ENCODE measurements at places on chromosomes 12 and 14.

DNA sequence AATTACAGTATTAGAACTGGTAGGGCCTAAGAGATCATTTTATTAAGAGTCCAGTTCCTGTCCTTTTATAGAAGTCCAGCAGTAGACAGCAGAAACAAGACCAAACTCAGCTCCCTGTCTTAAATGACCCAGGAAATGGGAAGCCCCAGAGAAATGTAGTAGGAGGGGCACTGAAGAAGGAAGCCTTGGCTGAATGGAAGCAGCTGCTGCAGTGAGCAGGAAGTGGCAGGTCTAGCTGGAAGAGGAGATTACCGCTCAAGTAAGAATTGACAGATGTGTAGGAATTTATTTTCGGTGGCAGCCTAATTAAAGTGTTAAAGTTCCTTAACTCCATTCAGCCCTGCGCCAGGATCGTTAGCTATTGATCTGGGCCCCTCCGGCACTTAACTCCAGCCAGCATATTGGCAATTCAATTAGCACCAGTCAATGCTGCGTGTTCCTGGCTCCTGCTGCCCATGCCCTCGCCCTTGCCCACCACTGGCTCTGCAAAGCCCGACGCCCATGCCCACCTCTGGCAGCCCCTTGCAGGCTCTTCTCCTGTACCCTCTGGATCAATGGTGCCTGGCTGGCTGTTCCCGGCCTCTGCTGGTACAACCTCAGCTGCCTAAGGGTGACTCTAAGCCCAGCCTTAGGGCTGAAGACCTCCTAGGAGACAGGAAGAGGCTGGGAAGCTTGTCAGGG lies 21.1 kb downstream of the ZFHX2 start:
- no peak for DNase-seq

GRCh38 chr12:77943466-77943865 lies 112.8 kb downstream of the NAV3 start:
- DNase-seq = no peak

DNA sequence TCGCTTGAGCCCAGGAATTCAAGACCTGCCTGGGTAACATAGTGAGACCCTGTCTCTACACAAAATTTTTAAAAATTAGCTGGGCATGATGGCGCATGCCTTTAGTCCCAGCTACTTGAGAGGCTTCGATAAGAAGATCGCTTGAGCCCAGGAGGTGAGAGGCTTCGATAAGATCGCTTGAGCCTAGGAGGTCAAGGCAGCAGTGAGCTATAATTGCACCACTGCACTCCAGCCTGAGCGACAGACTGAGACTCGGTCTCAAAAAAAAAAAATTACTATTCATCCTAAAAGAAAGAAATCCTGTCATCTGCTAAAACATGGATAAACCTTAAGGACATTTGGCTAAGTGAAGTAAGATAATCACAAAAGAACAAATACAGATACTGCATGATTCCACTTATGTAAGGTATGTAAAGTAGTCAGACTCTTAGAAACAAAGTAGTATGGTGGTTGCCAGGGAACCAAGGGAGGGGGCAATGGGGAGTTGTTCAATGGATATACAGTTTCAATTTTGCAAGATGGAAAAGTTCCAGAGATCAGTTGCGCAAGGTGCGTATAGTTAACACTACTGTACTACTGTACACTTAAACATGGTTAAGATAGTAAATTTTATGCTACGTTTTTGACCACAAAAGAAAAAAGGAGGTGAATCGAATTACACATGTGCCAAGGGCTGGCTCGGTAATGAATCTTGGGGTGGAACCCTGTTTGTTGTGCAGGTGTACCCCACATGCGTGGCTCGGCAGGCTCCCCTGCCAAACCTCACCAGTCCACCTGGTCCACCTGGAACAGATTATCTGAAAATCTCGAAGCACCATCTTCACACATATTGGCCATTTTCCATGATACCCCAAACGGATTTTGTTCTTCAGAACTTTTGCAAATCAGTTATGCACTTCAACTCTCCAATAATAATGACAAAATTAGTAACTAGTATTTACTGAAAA lies 18.3 kb upstream of the ATP2A2 start:
- DNase-seq = no peak

GRCh38 chr14:72947366-72948160 lies 21.3 kb downstream of the DCAF4 start:
- no peak for DNase-seq

GRCh38 chr12:120403869-120404268 lies 34.0 kb upstream of the COX6A1 start:
- no peak for DNase-seq

GRCh38 chr12:6867413-6868210 lies at the start of gene TPI1:
Gene TPI1, plus strand, starts transcription at chr12:6867531. Its CDS starts 36 bp downstream, at chr12:6867567.
- peak; percentile 78 for DNase-seq

DNA sequence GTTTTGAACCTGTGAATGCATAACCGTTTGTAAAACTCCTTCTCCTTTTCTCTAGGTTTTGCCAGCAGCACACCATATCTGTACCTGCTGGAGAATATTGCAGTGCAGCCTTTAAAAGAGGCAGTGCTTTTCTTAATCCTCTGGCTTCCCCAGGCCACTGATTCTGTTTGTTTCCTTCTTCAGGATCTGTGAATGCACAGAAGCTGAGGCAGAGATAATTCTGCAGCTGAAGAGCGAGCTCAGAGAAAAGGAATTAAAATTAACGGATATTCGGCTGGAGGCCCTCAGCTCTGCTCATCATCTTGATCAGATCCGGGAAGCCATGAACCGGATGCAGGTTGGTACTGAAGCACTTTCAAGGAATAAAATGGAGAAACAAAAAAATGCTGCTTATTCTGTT lies 348.7 kb downstream of the NAV3 start:
- no peak for DNase-seq

DNA sequence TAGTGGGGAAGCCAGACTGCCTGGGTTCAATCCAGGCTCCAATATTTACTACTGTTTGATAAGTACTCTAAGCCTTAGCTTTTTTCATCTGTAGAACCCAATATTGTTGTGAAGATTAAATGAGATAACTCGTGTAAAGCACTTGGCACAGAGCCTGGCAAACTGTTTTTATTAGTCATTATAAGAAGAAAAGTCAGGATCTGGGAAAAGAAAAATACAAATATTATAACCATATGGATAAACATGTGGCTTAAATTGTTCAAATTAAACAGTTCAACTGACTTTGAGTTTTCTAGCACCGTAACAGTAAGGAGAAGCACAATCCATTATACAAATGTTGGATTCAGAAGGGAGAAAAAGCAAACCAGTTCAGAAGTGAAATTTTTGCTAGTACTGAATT lies 22.0 kb upstream of the CDK17 start:
- DNase-seq = no peak

DNA sequence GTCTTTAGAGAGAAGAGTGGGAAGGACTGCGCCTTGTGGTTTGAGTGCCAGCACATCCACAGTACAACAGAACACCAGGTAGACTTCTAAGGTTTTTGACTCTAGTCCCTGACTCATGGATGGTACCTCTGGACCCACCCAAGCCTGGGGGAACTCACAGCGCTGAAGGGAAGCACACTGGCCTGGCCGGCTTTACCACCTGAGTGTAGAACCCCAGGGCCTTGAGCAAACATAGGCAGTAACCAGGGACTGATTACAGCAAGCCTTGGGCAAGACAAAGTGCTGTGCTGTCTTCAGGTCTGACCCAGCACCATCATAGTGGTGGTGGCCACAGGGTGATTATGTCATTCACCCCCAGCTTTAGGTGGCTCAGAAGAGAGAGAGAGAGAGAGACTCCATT lies 17.2 kb downstream of the EML5 start:
- no peak for DNase-seq

DNA sequence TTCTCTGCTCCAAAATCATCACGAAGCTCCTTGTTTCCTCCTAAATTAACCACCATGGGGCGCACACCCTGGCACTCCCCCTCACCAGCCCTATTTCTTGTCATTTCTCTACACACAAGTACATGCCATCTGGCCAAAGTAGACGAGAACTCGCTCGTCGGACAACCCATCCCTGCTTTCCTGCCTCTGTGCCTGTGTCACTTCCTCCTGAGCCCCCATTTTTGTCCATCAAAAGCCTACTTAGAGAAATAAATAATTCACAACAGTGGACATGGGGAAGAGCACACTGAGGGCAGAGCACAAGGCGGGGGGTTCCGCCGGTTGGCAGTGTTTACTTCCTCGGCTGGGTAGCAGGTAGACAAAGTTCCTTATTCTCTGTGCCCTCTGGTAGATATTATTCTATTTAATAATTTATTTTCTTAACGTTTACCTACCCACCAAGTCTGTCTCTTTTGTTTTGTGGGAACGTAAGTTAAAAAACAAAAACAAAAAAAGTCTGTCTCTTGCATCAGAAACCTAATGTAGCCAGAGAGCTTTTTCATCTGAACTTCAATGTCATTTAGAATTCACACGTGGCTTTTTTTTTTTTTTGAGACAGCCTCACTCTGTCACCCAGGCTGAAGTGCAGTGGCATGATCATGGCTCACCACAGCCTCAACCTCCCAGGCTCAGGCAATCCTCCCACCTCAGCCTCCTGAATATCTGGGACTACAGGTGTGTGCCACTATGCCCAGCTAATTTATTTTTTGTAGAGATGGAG lies 6.0 kb downstream of the VPS37B start:
- no peak for DNase-seq

DNA sequence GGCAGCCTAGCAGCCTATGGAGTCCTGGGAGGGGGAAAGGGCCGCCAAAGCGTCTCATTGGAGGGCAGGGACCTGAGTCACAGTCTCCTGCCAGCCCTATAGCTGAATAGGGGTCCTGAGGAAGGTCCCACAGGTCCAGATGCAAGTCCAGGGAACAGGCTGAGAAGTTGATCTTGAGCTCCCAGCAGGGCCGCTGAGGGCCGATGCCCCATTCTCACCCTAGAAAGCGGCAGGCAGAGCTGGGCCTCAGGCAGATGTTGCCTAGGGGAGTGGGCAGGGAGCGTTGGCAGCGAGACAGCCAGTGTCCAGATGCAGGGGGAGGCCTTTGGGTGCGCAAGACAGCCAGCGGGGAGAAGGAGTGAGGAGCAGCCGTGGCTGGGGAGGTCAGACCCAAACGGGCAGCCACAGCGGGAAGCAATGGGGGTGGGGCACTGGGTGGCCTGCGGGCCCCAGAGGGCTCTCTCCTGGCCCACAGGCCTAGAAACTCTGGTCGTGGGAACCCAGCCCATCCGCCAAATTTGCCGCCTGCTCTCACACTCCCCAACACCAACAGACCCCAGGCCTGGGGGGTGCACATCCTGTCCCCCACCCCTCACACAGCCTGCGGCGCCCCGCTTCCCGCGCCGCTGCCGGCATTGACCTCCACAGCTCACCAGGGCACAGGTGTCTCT lies 1.1 kb downstream of the HDAC7 start:
- DNase-seq = peak; percentile 60

GRCh38 chr12:79566452-79567174 lies 124.2 kb downstream of the PAWR start:
- DNase-seq = no peak

- no peak for DNase-seq
Measured at GRCh38 chr12:30976206-30976605, 49.7 kb downstream of the TSPAN11 start.

- DNase-seq = peak; percentile 23
Measured at GRCh38 chr12:62466018-62466593, 520 bp upstream of the MON2 start.

DNA sequence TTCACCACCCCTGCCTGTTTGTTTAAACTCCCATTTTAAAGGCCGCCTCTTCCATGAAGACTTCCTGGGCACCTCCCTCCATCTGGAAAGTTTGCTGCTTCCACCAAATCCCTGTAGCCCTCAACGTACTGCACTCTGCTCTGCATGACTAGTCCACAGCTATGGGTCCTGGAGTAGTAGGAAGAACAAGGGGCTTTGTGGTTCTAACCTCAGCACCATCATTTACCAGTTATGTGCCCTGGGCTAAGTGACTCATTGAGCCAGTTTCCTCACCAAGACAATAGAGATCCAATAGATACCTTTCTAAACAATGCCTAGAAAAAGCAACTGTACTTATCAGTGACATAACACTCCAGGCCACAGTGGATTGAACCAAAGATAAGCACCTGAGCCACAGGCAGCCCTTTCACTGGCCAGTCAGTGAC lies 8.5 kb upstream of the LTBP2 start:
- DNase-seq = peak; percentile 35

DNA sequence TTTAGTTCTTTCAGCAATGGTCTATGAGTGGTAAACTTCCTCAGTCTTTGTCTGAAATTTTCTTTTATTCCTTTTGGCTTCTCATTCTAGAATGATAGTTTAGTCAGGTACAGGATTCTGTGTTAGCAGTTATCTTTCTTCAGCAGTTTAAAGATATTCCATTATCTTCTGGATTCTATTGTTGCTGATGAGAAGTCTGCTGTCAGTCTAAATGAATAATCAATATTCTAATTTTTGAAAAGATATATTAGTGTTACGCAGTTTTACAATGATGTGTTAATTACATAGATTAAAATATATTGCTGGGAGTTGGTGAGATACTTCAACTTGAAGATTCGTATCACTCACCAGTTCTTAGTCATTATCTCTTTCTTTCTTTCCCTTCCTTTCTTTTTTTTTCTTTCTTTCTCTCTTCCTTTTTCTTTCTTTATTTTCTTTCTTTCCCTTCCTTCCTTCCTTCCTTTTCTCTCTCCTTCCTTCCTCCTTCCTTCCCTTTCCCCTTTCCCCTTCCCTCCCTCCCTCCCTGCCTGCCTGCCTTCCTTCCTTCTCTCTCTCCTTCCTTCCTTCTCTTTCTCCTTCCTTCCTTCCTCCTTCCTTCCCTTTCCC lies 17.8 kb downstream of the CACNA1C start:
- DNase-seq = no peak

GRCh38 chr12:122635471-122635870 lies 67.7 kb downstream of the HCAR2 start:
- DNase-seq = no peak

GRCh38 chr14:104395276-104395675 lies 184.3 kb upstream of the C14orf180 start:
- no peak for DNase-seq

DNA sequence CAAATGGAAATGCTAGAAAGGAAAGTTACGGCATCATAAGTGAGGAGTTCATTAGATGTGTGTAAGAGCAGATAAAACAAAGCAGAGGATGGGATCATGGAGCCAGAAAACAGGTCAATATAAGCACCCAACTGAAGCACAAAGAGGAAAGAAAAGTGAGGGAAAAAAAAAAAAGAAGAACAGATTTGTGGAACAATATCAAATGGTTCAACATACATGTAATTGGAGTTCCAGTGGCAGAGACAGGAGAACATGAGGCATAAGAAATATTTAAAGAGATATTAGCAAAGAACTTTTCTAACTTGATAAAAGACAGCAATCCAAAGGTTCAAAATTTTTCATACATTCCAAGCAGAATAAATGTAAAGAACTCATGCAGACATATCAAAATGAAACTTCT lies 54.1 kb downstream of the SPTSSA start:
- no peak for DNase-seq

- DNase-seq = no peak
Measured at GRCh38 chr12:124837958-124838803, 25.5 kb downstream of the SCARB1 start.

GRCh38 chr12:130145731-130146130 lies 16.5 kb upstream of the FZD10 start:
- DNase-seq = no peak

GRCh38 chr12:92413286-92413685 lies 267.6 kb upstream of the BTG1 start:
- DNase-seq = no peak

Measured in K562 (cell line).